NCI-H510A (cell line): ENCODE measurements at places on chromosomes 12 and 14.

DNA sequence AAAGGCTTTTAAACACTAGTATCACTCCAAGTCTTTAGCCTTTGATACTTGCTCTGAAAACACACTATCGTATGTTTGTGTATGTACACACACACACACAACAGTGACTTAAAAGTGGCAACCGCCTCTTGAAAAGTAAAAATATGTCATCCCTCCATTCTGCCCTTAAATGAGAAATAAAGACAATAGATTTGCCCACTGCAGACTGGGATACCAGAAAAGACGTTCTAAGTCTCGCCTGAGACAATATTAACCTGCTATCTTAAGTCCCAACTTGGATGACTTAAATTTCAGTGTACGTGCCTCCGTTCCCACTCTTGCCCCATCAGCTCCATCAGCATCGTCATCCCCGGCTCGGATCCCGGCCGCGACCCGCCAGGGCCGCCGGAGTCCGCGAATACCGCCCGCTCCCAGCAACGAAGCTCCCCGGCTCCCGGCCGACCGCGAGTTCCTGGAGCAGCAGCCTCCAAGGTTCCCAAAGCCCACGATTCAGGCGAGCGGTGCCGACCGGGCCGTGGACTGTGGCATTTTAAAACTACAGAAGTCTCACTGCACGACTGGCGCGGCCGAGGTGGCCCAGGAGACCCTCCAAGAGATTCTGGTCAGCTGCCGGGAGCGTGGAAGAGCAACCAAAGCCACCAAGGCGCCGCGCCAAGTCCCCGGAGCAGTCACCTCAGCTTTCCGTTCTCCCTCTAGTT, 2.8 kb upstream of the ARID2 start:
- DNase-seq = no peak

DNA sequence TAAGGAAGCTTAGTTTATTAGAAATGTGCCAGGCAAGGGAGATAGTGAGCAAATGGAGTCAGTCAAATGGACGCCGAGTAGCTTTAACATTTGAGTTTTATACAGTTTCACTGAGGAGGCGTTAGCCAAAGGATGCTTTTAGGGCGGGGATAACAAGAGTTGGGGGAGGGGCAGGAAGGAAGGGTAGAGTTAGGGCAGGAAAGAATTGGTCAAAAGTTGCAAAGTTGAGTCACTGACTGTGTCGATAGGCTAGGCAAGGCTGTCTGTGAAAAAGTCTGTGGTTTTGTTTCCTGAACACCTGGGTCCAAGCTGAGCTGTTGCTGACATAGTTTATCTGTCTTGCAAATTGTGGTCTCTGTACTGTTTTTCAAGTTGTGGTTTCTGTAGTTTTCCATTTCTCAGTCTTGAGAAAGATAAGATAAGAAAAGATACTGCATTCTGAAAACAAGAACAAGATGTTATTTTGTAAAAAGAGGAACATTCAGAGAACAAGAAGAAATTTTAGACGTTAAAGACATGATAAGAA, 62.6 kb upstream of the RESF1 start:
- DNase-seq = no peak

- DNase-seq = no peak
These were observed 231.4 kb downstream of the PCNX1 start for GRCh38 chr14:71138448-71139293.

DNA sequence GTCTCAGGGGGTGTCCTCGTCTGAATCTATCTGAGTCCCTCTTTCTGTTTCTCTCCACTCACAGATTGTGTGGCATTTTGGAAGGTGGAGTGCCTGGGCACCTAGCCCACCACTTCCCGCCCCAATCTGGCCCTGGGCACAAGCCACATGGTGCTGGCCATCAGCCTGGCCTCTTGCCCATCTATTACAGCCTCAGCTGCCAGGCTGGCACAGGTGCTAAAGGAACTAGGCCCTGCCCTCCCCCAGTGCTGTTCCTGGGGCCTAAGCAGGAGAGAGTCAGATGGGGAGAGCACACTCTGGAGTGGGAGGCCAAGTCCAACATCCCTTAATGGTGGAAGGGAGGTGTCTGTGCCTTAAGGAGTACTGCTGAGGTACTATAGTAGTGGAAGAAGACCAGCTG, 8.3 kb upstream of the CALCOCO1 start:
- DNase-seq = no peak

DNA sequence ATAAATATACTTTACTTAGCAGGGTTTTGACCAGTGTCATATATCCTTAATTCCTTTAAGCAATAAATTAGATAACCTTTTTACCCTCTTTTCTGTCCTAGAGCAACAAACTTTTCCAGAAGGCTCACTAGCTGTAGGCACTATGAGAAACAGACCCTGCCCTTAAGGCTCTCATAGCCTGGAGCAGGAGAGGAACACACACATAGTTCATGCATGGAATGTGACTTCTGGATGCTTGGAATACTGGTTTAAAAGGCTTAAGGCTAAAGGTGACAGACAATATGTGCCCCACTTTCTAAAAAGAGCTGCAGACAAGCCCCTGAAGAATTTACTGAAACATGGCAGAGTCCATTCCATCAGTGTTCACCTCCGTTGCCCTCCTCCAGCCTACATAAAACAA, 237.2 kb downstream of the TTC8 start:
- no peak for DNase-seq

GRCh38 chr12:53726946-53727309, 324 bp downstream of the CALCOCO1 start:
- no peak for DNase-seq

- DNase-seq = no peak
These were observed 53.2 kb upstream of the ESRRB start for GRCh38 chr14:76322594-76323220.

DNA sequence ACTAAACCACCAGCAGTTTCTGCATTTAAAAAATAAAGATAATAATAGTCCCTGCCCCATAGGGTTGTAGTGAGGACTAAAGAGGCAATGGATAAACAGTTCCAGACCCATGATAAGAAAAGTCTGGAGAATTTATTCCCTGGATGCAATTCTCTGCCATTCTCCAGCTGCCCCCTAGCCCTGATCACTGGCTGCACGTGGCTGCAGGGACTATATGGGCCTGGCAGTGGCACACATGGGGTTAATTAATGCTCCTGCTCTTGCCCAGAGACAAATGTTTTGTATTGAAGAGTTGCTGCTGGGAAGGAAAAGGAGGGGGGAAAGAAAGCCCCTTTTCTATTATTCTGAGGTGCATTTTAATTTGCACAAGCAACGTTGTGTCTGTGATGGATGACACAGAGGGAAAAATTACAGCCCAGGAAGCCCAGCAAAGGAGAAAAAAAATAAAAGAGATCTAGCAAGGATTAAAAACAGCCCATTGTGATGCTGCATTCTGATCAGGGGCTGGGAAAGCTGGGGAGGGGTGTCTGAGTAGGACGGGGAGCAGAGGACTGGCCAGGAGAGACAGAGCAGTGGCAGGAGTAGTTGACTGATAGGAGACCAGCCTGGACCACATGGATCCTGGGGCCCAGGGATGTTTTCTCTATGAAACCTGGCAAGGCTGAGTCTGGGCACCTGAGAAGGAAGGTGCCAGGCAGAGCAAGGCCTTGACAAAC, 149.3 kb downstream of the ESRRB start:
- DNase-seq = no peak

- no peak for DNase-seq
These were observed 817.0 kb downstream of the FLRT2 start for GRCh38 chr14:86346818-86347384.

DNA sequence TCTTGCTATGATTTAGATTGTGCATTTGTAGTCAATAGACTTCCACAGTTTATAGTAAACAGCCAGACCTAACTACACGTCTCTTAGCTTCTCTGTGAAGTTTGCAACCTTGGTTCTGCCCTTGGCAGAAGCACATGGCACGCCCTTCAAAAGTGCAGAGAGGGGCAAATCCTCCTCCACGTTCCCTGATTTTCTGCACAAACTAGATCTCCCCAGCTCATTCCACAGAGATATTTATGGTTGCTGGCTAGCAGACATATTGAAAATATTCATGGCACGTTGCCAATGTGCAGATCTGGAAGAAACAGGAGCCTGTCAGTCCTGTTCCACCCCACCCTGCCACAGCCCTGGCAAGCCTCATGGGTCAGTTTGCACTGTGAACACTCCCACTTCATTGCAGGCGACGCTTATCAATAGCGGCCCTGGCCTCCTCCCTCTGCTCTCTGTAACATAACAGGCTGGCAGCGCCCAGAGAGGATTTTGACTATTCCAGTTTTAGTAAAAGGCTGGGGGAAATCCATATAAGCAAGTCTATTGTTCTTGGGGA, 6.5 kb upstream of the LGALS3 start:
- DNase-seq = peak; percentile 54

DNA sequence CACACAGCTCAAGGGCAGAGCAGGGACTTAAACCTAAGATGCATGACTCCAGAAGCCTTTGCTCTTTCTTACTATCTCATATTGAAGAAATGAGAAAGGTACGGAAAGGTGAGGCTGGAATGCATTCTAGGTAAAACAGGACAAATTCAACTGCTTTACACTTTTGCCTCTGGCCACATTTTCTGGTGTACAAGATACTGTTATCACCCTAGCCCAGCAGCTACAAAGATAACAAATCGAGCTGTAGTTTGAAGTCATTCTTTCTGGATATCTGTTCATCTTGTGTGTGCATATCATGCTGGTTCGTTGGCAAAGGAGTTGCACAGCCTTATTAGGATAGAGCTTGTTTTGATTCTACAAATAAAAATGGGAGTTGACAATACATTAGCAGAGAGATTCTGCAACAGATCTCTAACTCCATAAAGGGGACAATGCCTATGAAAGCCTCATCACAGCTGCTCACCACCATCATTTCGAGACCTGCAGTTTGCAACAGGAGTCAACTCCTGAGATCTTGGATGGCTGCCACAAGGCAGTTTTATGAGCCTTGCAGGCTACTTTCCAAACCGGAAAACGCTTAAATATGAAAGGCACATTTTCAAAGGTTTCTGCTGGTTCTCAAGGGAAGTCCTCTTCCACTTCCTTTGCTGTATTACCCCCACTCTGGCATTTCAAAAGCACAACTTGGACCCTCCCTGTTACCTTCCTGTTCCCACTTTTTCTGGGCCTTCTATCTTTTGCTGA, 64.9 kb downstream of the STXBP6 start:
- DNase-seq = no peak

- no peak for DNase-seq
These were observed 463.9 kb upstream of the ATP2B1 start for GRCh38 chr12:90172524-90172923.
